ENCODE measurements at places on chromosomes 6 and 20.

- no peak for DNase-seq
Measured at GRCh38 chr6:166563805-166564204, 22.7 kb downstream of the RAMACL start.

DNA sequence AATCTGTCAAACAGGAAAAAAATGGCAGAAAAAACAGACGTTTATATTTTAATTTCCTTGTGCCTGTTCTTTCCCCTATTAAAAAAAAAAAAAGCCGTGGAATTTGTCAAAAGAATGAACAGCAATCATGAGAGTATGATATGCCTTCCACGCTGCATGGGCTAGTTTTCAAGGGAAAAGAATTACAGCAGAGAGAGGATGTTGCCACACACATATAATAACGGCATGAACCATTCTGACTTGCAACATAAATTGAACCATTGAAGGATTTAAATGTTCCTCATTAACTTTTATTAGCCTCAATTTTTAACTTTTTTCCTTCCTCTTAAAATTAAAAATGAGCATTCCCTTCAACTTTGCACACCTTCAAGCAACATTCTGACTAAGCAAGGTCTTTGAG, 301.8 kb downstream of the FOXC1 start:
- no peak for DNase-seq

- peak; percentile 80 for DNase-seq
Measured at GRCh38 chr6:130697995-130698535, 129.1 kb upstream of the SMLR1 start.

- no peak for DNase-seq
Measured at GRCh38 chr6:16504609-16505008, 256.7 kb downstream of the ATXN1 start.

- no peak for DNase-seq
Measured at GRCh38 chr20:13915284-13915683, 75.1 kb downstream of the SEL1L2 start.

- DNase-seq = no peak
Measured at GRCh38 chr20:2387580-2387979, 6.9 kb downstream of the TGM6 start.

GRCh38 chr6:152398993-152399392, 238.2 kb downstream of the SYNE1 start:
- no peak for DNase-seq

DNA sequence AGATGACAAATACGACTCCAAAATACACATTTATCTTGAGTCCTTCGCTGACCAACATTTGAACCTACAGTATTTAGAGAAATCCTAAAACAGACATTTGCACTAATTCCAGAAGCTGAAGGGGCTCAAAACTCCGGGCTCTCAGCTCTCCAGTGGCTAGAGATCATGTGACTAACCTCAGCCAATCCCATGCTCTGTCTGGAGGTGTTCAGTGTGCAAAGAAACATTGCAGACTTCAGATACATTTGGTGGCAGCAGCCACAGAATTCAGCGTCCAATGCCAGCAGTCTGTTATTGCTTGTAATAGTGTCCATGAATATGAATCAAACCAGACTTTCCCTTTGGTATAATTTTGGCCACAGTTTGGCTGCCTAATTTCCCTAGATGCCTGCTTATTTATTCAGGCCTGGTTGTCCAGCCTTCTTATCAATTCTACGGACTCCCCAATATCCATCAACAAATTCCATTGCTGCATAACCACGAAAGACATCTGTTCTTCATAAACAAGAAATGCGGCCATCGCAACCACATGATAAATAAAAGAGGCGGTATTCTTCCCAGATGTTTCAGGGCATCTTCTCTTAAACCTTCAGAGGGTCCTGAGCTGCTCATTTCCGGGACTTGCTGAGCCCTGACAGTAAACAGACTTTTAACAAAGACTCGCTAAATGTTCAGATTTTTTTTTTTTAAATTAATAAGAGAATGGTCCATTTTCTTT, 14.5 kb upstream of the CYP24A1 start:
- no peak for DNase-seq

DNA sequence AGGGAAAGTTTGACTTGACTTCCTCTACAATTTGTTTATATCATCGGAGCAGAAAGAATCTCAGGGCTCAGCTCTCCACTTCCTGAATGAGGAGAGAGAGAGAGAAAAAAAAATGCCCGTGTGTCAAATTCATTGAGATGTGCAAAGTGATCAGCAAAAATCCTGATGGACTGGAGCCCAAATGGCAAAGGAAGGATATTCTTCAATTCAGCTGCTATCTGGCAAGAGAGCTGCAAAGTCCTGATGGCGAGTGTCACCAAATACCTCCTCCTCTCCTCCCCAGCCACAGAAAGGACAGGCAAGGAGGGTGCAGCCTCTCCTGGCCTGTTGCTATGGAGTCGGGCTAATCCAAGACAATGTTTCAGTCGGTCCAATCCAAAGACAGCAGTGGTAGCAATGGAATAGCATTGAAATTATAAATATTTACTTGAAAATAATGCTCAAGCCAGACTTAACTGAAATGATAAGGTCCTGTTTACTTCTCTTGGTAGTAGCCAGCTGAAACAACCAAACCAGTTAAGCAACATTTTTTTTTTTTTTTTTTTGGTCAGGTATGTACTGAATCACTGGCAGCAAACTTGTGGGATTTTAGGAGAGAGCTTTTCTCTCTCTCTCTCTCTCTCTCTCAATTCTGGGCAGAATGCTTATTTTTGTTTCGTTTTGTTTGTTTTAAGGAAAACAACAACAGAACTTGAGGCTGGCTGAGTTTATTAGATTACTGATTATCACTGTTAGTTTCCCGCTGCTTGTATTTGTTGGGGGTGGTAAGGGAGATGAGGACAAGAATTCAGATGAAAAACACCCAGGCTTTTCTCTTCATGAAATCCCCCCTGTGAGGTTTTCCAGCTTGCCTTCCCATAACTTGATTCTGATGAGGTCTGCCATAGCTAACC, 204.2 kb downstream of the BCAS1 start:
- no peak for DNase-seq

DNA sequence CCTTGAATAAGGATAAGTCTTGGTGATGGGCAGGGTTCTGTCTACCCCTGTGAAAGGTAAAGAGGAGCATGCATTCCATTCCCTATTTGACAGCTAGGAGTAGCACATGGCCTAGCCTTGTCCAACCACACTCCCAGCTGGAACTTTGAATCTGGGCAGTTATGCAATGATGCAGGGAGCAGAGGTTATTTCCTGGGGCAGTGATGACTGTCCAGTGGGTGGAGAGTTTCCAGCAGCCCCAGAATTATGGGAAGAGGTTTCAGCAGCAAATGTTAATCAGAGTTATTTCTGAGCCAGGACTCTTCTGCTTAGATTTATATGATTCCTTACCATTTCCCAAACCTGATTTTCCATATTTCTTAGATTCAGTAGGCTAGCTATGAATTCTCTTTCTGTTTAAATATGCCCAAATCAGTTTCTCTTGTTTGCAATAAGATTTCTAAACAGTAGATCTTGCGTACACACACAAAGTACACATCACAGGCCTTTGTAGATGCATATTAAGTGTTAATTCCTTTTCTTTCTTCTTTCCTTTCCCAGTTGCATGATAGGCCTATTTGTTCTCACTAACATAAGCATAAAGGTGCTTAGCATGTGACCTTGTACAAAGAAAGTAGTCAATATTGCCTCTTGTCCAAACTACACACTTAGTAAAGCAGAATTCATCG, 17.3 kb upstream of the TXLNB start:
- DNase-seq = no peak

DNA sequence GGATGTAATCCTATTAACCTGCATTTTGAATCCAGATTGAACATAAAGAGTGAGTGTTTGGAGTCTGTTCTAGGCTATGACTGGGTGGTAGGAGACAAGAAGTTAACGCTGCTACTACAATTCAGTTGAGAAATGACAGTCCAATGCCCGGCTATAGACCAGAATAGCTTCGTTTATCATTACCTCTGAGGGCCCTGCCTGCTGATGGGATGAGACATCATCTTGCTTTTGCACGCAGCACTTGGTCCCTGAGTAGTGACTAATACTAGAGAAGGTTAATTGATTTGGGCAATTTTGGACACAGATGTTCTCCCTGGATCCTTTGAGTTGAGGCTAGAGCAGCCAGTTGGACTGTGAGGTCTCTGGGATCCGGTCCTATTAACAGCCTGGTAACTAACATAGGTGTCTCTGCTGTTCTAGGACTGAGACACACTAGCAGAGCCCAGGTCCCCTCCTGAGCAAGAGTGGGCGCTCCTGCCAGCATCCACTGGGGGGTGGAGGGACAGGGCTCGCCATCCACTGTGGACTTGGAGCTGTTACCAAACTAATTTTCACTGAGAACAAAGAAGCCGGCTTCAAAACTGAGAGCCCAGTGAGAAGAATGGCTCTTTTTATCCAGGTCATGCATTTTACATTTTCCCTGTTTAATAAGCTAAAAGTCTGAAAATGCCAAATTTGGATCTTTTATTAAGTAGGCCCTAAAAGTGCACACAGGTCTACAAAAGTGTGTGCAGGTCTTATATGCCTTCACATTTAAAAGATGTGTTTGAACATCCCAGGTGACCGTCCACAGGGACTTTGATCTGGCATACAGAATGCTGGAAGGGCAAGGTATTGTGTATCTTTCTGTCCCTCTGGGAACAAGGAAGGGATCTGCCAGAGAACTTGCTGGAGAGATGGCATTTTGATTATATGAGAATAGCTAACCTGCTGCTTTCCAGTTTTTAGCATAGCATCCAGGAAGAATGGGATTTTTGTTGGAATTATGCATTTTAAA, 212.5 kb downstream of the CDH4 start:
- DNase-seq = no peak

- DNase-seq = no peak
Measured at GRCh38 chr6:113995634-113996033, 24.7 kb upstream of the HDAC2 start.

DNA sequence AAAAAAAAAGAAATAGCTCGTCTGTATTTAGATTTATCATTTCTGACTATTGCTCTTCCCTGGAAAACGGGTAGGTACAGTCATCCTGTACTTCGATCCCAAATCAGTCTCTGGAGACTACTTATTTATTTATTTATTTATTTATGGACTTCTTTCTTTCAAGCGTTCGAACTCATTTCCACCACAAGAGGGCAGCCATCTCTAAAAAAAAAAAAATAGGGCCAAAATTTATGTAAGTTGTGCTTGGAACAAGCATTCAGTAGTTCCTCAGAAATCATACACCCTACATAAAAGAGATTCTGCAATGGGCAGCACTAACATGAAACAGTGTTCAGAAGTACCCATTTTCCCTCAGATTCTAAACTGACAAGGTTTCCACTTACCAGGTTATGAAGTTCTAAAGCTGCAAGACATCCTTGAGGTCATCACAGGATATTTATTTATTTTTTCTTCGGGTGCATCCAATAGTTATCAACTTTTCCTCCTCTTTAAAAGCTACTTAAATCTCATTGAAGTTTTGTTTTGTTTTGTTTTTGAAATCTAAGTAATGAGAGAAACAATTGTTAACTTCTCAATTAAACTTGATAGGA, 1.9 kb upstream of the BMP2 start:
- DNase-seq = no peak

DNA sequence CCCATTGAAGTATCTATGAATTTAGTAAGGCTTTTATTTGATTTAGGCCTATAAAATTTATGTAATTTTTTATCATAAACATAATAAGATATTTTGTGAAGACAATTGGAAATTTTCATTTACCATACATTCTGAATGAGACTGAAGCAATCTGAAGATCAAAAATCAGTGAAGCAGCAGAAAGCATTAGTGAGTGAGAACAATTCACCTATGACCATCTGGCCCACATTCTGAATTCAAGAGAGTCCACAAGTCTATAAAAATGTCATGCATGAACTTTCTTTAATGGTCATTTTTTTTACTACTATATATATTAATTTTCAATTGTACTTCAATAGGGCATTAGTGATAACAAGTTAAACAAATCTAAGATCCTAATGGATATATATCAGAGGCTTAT, 1026.6 kb upstream of the MAP3K7 start:
- no peak for DNase-seq

DNA sequence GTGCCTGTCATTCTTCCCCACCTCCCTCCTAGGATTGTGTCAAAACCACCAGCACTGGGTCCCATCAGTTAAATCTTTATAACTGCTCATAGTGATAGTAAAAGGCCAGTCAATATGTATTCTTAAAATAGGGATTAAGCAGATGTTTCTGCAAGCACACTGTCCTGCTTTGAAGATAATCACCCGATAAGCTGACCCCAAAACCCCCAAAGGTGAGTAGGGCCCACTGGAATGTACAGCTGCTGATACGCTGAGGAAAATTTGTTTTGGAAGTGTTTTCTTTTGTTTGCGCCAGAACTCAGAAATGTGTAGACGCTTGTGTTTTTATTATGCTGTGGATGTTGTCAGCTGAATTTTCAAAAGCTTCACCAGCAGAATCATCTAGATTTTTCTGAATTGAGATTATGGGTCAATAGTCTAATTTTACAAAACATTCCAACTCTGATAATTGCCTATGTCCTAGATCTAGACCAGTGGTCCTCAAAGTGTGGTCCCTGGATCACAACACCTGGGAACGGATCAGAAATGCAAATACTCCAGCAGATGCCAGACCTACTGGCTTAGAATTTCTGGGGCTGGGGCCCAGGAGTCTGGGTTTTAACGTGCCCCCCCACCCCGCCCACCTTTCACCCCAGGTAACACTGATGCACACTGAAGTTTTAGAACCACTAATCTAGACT, 11.4 kb downstream of the BFSP1 start:
- DNase-seq = no peak

DNA sequence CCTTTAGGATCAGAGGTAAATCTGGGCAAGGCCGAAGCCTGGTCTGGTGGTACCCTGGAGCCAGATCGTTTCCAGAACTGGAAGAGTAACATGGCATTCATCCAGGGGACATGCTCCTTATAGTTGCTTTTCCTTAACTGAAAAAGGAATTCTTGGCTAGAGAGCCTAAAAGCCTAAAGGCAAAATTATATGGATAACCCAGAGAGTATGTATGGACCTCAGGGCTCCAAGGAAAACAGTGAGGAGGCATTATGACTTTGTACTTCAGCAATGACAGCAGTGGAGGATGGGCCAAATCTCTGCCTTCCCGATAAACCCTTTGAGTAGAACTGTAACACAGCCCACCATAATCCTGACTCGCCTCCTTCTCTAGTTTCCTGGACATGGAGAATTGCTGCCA, 29.3 kb downstream of the ARHGAP18 start:
- no peak for DNase-seq

GRCh38 chr6:74642101-74642500, 563.8 kb downstream of the COL12A1 start:
- DNase-seq = no peak

DNA sequence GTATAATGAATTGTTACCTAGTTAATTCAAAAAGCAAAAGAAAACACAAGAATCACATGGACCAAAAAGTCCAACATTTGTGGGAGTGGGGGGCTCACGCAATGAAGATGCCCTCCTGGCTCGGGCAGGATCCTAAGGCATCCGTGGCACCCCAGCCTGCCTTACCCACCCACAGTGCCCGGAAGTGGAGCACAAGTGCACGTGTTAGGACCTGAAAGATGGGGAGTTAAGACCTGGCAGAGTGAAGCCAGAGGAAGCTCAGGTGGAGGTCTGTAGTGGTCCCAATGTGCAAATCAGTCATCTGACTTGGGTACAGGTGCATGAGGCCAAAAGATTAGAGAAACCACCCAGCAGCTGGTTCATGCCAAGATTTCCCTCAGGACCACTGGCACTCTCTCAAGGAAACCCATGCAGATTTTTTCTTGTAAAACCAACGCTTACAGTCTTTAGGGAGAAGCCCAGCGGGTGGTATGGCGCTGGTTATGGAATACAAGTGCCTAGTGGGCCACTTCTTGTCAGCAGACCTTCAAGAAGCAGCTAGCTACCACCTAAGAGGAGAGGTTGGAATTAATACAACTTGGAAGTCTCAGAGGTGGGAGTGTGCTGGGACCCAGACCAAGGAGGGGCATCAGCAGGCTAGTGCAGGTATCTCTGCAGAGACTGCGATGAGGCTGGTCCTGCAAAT, 42.1 kb downstream of the BFSP1 start:
- DNase-seq = no peak

- DNase-seq = no peak
Measured at GRCh38 chr6:142167071-142167470, 20.0 kb downstream of the VTA1 start.

All from T-helper 1 cell (primary cell).